ENCODE measurements at places on chromosomes 11 and 22.
A peak's percentile ranks its signal among the peaks of the same experiment; 100 is the strongest.

DNA sequence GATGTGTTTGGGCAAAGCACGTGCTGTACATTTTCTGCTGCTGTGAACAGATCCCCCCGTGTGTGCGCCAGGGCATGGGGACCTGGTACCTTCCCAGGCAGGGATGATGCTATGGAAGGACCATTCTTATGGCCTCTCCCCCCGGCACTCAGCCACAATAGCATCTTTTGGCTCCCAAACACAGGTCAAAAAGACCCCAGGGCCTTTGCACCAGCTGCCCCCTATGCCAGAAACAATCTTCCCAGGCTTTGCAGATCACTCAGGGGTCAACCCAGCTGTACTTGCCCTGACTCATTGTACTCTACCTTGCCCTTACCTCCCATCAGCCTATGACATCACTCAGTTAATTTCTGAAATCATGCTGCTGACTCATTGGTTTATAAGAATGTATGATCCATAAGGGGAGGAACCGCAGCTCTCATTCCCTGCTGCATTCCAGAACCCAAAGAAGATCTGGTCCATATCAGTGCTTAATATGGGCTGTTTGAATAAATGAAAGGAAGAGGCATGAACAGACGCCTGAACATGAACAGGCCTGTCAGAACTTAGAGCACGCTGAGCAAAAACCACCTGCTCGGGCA, 100.7 kb downstream of the CELSR1 start:
- no peak for DNase-seq

DNA sequence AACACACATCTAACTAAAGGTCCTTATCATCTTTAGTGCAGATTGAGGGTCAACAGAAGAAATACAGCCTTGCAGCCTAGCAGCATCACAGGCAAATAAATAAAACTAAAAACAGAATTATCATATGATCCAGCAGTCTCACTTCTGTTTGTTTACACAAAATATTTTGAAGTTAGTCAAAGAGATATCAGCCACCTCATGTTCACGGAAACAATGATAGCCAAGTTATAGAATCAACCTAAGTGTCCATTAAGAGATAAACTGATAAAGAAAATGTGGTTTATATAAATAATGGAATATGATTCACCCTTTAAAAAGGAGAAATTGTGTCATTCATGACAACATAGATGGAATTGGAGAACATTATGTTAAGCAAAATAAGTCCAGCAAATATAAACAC, 738.1 kb upstream of the CCDC90B start:
- no peak for DNase-seq

DNA sequence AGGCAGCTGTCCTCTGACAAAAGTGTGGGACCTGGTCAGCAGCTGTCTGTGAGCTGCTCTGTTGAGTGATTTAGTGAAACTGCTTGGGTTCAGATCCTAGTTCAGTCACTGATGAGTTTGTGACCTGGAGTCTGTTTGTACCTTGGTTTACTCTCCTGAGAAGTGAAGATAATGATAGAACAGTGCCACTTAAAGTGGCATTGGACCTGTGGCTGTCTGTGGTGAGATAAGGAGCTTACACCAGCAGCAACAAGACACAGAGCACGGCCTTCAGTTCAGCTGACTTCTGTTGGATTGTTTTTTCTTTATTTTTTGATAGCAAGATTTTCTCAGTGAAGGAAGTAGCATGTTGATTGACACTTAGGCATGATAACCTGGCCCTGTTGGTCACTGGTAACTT, 46.2 kb upstream of the CTTN start:
- DNase-seq = no peak

GRCh38 chr22:37538590-37539357, 19.6 kb upstream of the CARD10 start:
- DNase-seq = peak; percentile 96

GRCh38 chr11:8168485-8169257, at the start of gene RIC3:
TSS of gene RIC3 (minus strand) at chr11:8169025. CDS start at chr11:8168989, 36 bp downstream.
- peak; percentile 18 for DNase-seq

- DNase-seq = peak; percentile 66
These were observed 40.0 kb downstream of the TPCN2 start for GRCh38 chr11:69088676-69089146.

- DNase-seq = no peak
These were observed 216.5 kb downstream of the DYNC2H1 start for GRCh38 chr11:103325686-103326069.

- DNase-seq = no peak
These were observed 78.4 kb downstream of the MED15 start for GRCh38 chr22:20585639-20586402.

GRCh38 chr11:4086575-4087353, 7.8 kb upstream of the RRM1 start:
- no peak for DNase-seq

DNA sequence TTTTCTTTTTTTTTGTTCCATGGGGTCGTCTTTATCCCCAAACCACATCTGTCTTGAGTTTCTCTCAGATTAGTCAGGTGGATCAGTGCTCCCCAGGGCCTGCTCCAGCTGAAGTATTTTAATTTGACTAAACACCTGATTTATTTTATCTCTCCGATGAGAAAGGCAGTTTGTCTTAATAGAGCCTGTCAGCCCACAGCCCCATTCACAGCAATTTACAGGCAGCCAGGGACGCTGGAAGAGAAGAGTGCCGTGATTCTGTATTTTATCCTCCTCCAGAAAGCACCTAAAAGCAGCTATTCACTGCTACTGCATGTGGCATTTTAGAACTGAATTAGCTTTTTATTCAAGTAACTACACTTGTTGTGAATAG, 164.5 kb downstream of the SOX6 start:
- DNase-seq = no peak

DNA sequence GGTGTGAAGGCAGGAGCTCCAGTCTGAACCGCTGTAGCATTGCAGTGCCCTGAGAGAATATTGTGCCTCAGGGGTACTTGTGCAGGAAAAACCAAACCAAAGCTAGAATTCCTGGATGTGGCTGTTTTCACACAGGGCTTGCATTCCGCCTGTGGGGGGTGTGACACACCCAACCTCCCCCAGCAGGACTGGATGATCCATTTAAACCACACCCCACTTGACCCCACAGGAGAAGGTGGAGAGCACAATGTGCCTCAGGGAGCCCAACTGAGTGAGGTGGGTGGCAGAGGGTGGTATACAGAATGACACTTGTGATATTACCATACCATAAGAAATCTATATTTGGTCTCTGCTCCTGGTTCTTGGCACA, 66.9 kb upstream of the SLC22A12 start:
- DNase-seq = no peak

GRCh38 chr11:24844406-24844805, 347.6 kb downstream of the LUZP2 start:
- DNase-seq = no peak

- DNase-seq = no peak
These were observed 8.7 kb downstream of the COMMD9 start for GRCh38 chr11:36280531-36280930.

DNA sequence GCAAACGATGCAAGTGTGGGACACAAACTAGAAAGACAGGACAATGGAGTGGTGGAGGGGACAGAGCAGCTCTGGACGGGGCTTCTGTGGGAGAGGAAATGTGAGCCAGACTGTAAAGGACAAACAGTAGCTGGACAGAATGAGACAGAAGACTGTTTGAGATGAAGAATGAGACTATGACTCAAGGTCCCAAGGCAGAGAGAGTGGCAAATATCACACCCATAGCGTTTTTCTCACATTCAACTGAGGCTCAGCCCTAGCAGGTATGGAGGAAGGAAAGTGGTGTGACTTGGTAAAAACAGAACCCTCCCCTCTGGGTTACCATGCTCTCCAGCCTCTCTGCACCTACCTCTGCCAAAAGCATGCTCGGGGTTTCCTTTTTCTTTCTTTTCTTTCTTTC, 96.5 kb downstream of the RPL27A start:
- no peak for DNase-seq
